HL-60 (cell line): ENCODE measurements at places on chromosomes 4 and X.

DNA sequence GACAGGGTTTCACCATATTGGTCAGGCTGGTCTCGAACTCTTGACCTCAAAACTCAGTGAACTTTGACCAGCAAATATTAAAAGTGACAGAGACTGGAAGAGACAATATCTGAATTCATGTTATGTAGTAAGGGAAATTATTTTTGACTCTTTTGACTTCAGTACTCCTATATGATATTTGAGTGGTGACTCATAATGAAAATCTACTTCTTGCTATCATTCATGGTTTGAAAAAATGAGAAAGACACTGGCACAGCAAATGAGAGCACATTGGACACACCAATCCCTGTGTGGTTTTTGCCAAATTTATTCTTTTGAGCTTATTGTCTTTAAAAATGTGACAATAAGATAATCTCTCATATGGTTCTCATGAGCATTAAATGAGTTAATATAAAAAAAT is 109.4 kb downstream of the GPM6A start:
- no peak for DNase-seq

DNA sequence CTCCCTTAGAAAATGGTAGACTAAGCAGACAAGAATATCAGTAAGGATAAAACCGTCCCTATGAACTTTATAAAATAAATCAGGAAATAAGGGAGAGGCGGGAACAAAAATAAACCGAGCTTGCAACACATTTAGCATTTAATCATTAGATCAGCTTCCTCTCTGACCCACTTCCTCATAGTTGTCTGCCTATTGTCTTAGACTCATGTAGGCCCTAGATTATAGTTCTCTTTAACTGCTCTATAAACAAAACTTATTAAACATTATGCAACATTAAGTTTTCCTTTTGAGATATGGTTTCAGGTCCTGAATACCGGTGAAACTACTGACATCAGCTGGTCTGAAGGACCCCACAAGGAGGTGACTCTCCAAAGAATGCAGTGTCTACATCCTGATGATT is 15.8 kb upstream of the SRD5A3 start:
- DNase-seq: no peak

DNA sequence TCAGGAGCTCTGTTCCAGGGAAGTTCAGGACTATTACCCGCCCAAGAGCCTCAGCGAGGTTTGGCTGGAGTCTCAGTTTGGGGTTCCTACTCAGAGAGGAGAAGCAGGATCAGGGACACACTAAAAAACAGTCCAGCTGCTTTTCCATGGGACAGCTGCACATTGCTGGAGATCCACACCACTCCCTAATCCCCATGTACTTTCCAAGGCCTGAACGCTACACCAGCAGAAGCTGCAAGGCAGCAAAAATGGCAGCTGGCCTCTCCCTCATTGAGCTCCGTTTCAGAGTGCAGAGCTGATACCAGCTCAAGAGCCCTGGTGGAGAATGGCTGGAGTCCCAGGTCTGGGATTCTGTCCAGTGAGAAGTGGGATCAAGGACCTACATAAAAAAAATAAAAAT is 551.2 kb upstream of the PABPC5 start:
- DNase-seq: no peak

GRCh38 chr4:163621821-163622220 is 127.3 kb downstream of the TMA16 start:
- no peak for DNase-seq

- DNase-seq: peak; percentile 15
Measured at GRCh38 chrX:68433155-68433980, at the start of gene OPHN1. TSS of gene OPHN1 (minus strand) at chrX:68433495. CDS start at chrX:68433020, 475 bp downstream.

GRCh38 chr4:17934286-17934685 is 87.3 kb downstream of the LCORL start:
- DNase-seq: no peak

DNA sequence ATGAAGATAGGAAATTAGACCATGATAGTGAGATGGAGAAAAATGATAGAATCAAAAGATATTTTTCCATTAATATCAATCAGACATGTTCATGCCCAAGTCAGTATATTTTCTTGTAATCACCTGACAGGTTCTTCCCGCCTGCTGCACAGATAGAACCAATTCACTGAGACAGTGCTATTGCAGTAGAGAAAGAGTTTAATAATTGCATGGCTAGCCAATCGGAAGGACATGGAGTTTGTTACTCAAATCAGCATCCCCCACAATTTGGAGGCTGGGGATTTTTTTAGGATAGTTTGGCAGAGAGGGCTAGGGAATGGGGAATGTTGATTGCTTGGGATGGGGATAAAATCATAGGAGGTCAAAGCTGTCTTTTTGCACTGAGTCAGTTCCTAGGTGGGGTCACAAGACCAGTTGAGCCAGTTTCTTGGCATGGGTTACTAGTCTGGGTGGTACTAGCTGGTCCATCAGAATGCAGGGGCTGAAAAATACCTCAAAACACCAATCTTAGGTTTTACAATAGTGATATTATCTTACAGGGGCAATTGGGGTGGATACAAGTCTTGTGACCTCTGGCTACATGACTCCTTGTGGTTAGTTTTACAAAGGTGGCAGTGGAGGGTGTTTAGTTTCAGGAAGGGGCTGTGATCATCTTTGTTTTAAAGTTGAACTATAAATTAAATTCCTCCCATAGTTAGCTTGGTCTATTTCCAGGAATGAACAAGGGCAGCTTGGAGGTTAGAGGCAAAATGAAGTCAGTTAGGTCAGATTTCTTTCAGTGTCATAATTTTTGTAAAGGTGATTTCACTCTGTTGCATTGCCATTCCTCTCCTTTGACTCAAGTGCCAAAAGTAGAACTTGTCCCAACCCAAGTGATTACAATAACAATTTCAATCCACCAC is 100.3 kb upstream of the PDE5A start:
- DNase-seq: no peak

DNA sequence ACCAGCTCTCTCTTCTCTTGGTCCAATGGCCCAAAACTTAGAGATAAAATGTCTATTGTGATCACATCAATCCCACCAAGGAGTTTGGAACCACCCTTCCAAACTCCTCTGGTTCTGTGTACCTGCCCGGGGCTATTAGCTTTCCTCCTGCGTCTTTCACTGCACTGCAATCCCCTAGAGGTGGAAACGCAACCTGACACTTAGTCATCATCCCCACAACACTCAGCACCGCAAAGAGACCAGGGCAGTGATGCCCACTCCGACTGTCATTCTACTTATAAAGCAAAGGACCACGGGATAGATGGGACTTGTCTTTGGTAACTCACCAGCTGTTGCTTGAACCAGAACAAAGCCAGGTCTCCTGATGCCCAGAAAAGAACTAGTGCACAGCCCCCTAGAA is 22.0 kb downstream of the AFAP1 start:
- DNase-seq: no peak

DNA sequence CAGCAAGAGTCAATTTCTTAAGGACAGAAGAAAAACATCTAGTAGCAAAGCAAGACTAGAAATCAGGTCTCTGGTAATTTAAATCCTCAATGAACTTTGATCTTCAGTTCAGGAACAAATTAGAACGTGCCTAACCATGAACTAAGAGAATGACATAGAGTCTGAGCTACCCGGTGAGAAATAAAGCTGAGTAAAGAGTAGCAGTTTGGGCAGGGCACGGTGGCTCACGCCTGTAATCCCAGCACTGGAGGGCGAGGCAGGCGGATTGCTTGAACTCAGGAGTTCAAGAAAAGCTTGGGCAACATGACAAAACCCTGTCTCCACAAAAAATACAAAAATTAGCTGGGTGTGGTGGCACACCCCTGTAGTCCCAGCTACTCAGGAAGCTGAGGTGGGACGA is 37.7 kb downstream of the ACE2 start:
- no peak for DNase-seq

- DNase-seq: no peak
Measured at GRCh38 chrX:17597327-17597726, 140.0 kb upstream of the SCML1 start.

DNA sequence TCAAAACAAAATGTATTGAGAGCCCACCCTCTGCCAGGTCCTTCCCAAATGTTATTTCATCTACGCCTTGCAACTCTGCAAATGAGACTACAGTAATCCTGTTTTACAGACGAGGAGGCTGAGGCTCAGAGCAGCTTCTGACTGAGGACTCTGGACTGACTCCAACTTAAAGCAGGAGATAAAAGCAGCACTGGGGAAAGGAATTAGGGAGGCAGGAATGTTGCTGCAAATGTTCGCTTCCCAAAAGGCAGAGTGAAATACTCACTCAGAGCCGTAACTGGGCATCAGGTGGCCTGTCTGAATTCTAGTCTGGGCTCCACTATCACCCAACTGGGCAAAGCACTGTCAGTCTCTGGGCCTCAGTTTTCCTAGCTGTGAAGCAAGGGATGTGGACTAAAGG is 94.7 kb upstream of the SRD5A3 start:
- DNase-seq: no peak

DNA sequence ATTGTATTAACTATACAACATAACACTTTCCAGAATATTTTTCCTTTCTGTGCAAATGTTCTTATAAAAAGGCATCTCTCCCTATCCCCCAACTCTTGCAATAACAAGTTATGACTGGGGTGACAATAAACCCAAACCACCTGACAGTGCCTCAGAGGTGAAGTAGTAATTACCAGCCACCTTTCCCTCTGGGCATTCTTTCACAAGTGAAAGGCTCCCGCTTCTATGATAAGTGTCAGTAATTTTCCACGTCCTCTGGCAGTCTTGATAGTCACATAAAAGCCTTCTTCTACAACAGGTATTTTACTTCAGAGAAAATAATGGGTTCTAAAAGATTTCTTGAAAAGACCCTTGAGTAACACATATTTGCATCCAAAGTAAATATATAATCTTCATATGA is 82.7 kb downstream of the MANBA start:
- DNase-seq: no peak

GRCh38 chr4:19743115-19743638 is 508.5 kb upstream of the SLIT2 start:
- DNase-seq: no peak

DNA sequence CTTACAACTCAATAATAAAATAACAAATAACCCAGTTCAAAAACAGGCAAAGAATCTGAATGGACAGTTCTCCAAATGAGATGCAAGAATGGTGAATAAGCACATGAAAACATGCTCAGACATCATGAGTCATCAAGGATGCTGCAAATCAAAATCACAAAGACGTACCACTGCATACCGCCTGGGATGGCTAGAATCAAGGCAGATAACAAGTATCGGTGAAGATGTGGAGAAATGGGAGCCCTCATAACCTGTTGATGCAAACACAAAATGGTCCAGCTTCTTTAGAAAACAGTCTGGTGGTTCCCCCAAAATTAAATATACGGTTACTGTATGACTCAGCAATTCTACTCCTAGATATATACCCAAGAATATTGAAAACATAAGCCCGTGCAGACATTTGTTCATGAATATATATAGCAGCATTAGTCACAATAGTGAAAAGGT is 32.5 kb downstream of the AKAP4 start:
- DNase-seq: no peak

- DNase-seq: no peak
Measured at GRCh38 chrX:47854474-47854873, 17.8 kb downstream of the ZNF81 start.

DNA sequence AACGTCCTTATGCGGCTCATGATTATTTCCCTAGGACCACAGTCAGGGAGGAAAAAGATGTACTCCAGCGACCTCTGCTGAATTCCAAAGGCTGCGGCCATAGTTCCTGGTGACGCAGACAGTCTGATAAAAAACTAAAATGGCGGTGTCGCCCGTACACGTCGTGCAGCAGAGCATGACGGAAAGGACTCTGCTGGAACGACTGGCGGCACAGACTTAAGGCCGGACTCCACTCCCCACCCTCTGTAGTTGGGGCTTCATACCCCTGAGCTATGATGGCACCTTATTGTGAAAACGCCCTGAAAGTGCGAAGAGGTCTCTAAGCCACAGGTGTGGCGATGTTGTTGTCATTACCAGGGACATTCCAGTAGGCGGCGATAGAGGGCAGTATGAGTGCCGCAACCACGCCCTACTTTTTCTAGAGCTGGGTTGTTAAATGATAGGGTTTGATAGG is 90.0 kb upstream of the EDA2R start:
- peak; percentile 60 for DNase-seq

DNA sequence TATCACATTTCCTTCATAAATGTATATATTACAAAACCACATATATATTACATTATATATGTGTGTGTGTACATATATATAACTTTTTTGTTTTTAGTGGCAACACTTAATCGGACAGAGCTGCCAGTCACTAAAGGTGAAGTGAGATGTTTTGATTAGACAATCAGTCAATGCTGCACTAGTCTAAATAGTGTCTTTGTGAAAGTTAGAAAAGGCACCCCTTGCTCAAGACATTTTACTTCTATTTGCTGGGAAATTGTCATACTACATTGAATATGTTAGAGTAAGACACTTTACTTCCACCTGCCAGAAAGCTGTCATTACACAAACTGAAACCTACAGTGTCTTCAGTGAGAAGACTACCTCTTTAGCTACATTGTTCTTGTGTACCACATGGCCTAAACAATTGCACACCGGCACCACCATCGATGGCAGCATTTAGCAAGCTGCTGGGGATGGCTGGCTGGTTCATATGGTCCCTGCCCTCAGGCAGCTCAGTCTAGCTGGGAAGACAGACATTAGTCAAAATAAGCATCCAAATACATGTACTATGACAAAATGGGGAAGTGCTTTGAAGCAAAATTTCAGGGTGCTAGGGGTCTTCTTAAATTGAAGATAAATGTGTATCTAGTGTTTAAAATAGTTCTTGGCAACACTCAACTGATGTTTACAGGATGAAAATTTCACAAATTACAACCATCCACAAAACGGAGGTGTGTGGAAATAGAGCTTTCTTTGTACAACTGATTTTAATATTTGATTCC is 148.1 kb upstream of the GATB start:
- DNase-seq: no peak

GRCh38 chrX:31199840-31200114 is 127.9 kb upstream of the FTHL17 start:
- DNase-seq: no peak

GRCh38 chr4:137707626-137708025 is 175.3 kb upstream of the PCDH18 start:
- no peak for DNase-seq

DNA sequence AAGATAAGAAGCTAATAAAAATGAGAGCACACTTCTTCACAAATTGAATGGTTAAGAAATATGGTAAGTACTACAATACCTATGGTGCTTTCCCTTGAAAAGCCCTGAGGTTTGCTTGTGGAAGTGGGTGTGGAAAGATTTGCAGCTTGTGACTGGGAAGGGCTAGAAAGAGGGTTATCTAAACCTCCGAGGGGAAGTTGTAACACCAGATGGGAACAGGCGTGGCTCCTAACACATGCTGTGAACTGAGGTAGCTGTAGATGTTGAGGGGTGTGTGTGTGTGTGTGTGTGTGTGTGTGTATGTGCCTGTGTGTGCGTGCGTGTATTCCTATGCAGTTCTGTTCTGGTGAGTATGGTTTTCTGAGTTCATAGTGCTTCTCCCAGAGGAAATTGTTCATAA is 21.5 kb downstream of the FRMPD4 start:
- no peak for DNase-seq

DNA sequence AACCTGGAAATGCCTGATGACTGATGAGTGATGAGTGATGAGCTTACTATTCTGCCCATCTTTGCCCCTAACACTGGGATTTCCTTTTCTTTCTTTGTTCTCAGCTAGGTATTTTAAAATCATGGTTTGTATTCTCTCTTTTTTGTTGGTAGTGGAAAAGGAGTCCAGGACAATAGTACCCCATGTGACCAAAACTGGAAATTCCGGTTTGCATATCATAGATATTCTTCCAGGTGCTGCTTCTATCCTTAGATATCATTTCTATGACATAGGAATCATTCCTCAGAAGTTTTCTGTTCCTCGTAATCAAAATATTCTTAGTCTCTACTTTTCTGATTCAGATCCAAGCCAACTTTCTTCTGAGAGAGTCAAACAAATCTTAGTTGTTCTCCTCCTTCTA is 320.5 kb upstream of the TET2 start:
- no peak for DNase-seq

- no peak for DNase-seq
Measured at GRCh38 chrX:36950495-36951253, 57.5 kb upstream of the FAM47C start.
